ENCODE measurements at places on chromosomes 11 and 22.
A peak's percentile ranks its signal among the peaks of the same experiment; 100 is the strongest.

DNA sequence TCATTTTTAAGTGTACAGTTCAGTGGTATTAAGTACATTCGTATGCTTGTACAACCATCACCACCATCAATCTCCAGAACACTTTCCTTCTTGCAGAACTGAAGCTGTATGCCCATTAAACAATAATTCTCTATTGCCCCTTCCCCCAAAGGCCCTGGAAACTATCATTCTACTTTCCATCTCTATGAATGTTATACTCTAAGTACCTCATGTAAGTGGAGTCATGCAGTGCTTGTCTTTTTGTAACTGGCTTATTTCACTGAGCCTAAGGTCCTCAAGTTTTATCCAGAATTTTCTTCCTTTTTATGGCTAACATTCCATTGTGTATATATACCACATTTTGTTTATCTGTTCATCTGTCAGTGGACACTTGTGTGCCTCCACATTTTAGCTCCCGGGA lies 29.7 kb downstream of the MMP7 start:
- no peak for DNase-seq

DNA sequence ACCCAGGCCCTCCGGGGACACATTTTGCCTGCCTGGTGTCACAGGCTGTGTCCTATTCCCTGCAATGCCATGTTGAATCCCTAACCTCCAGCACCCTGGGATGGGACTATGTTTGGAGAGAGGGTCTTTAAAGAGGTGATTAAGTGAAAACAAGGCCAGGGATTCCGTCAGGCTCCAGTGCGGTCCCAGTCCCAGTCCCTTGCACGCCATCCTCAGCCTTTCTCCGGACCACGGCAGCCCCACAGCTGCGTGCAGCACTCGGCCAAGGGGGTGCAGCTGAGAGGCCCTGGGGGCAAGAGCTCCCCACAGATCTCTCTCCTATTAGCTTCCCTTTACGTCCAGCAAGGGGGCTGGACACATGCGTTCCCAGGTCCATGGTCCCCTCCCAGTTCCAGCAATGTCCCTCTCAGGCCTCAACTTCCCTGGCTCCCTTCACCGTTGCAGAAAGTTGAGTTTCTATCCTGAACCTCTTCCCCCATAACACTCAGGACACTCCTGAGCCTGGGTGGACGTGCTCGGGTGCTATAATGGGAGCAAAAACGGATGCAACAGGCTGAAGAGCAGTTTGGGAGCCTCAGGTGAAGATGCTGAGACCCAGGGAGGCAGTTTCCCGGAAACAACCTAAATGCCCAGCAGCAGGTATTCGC lies 1422.7 kb downstream of the BRD1 start:
- DNase-seq: no peak

GRCh38 chr11:35483131-35483820 lies 42.1 kb downstream of the PAMR1 start:
- DNase-seq: no peak

DNA sequence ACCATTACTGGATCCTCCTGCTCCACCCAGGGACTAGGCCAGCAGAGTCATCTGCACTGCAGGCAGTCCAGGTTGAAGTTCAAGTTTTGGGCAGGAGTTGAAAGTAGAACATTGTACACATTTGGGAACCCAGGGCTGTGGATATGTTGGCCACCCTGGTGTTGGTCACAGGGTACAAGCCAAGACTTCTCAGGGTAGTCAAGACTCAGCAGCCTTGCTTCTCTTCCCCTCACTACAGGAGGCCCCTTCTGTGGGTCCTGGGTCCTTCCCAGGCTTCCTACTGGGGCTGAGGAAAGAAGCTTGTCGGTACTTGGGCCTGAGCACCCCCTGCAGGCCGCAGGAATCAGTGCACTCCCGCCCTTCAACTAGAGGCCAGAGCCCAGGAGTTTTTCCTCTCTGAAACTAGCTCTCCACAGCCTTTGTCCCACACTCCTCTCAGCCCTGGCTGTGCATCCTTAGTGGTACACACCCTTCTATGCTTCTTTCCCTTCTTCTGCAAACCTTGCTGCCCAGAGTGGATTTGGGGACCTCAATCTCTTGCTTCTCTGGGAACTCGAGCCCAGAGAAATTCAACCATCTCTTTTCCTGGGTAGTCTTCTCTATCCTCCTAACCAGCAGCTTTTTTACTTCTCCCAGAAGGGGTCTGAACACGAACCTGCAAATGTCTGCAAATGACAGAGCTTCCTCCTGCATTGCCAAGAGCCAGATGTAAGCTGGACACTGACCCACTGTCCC lies 2.6 kb upstream of the HPX start:
- DNase-seq: no peak

DNA sequence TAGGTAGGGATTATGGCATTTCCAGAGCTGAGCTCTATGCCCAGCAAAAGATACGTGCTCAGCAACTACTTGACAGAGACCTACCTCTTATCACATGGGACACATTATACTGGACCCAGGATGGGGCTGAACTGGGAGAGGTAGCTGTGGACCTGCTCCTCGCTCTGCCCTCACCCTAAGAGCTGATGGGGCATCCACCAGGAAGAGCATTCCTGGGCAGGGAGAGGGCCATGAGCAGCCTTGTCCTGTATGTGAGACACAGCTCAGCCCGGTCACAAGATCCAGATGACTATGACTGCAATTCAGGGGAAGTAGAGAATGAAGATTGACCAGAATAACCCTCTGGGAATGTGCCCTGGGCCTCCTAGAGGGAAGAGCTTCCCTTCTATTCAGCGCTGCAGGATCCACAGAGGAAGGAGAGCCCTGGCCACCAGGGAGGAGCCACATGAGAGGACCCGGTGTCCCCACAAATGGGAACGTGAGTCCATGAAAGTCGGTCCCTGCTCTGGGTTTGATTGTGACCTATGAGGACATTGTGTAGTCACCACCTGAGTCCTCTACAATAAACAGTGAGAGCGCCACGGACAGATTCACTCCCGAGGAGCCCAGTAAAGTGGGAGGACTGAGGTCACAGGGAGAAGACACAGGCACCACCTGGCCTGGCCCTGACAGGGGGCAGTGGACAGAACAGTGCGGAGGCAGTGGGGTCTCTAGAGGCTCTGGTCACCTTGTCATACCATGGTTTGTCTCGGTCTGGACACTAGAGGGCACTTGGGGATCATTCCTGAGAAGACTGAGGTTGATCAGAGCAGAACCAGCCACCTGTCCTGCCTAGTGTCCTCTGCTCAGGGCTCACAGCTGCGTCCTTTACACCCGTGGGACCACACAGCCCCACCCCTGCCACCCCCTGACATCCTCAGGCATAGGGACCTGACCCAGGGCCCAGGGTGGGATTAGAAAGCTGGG lies 99.5 kb downstream of the ZNF280B start:
- DNase-seq: peak; percentile 19

DNA sequence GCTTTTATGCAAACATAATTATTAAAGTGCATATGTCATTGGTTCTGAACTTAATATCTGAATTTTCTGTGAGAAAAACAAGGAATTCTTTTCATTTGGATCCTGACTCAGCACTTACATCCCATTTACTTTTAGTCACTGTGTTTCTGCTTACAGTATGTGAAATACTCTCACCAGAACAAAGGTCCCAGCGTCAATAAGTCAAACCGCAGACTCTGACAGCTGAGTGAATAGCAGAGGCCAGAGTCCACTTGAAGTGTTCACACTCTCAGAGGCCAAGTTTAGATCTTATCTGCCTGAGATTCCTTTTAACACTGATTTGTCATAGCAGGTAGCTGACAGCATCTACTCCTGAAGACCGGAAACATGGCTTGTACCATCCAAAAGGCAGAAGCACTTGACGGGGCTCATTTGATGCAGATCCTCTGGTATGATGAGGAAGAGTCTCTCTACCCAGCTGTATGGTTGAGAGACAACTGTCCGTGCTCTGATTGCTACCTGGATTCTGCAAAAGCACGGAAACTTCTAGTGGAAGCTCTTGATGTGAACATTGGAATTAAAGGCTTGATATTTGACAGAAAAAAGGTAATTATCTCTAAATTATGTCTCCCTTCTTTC lies 14.6 kb downstream of the BBOX1 start:
- DNase-seq: no peak

DNA sequence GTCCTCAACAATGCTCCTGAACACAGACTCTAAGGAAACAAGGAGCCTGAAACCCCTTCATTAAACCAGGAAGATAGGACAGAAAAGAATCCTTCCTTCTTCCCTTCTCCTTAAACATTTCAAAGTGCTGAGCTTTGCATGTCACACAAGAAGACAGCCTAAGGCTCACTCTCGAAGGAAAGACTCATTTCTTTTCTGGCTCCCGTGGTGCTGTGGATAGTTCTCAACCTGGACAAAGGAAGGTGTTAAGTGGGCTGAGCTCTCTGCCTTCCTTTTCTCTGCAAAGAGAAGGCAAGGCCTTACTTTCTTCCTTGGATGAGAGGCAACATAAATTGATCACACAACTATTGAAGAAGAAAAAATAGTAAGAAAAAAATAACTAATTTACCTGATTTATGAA lies 452.4 kb upstream of the DDI1 start:
- DNase-seq: no peak

DNA sequence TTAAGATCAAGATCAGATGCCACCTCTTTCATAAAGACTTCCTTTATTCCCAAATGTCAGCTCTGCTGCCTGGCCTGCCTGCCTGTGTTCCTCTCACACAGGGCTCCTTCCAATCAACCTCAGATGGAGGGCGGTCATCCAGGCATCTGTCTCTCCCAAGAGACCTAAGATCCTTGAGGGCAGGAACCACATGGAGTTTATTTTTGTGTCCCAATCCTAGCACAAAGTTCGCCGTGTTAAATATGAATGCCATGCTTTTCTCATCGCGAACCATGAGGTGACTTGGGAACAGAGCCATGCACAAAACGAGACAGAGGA lies 72.7 kb upstream of the ARFGAP3 start:
- DNase-seq: no peak

- DNase-seq: no peak
Observed at GRCh38 chr11:74970852-74971395, 17.8 kb upstream of the NEU3 start.

DNA sequence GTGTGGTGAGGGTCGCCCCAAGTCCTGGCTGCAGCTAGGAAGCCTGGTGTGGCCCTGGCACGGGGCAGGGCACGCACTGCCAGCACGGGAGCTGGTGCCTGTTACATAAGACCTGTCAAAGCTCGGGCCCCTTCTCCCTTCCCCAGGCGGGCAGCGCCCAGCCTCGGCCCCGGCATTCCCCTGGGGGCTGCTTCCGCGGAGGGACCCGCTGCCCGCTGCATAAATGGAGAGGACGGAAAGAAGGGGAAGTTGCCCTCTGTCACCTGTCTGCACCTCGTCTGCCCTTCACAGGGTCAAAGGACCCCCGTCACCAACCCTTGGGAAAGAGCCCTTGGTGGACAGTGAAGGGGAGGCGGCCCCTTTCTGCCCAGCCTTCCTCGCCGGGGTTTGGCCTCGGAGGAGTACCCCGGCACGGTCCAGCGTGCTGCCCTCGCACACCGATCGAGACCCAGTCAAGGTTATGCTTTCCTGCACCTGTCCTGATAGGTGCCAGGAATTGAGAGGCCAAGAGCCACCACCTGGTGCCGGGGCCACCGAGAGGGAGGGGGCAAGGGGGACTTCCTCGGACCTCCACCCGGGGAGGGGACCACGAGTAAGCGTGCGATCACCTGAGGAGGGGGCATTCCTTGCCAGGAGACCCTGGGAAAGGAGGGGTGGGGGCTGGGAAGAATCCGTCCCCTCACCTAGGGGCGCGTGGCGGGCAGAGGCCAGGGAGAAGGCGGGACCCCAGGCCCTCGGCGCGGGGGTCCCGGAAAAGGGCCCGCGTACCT lies 16.8 kb upstream of the MFRP start:
- no peak for DNase-seq

DNA sequence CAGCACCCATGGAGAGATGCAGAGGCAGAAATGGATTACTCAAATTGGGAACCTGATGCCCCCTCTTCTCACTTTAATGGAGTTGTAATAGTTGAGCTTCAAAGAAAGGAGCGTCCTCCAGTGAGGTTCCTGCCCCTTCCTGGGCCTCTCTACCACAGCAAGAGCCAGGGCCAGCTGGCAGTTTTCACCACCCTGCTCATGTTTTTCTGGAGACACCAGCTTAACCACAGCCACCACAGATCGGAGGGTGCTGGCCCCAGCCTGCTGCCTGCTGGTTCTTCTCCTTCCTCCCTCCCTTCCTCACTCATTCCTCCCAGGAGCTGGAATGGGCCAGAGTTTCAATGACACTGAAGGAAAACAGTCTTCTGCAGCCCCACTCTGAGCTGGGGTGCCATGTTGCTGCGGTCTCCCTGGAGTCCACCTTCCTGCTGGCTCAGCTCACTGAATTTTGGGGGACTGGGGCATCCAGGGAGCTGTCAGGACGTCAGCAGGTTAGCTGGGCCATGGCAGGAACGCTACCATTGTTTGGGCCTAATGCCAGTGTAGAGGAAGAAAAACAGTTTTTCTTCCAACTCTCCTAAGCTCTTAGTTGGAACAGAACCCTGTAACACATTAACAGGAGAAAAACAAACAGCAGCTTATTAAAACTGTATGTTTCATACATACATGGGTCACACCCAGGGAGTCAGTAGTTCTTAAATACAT lies 57.7 kb downstream of the TRAF6 start:
- no peak for DNase-seq

GRCh38 chr11:575313-575995 lies 816 bp upstream of the PHRF1 start:
- DNase-seq: peak; percentile 65

- no peak for DNase-seq
Observed at GRCh38 chr11:88657076-88657738, 319.7 kb upstream of the CTSC start.

- DNase-seq: no peak
Observed at GRCh38 chr11:45385844-45386243, 99.7 kb upstream of the SYT13 start.

DNA sequence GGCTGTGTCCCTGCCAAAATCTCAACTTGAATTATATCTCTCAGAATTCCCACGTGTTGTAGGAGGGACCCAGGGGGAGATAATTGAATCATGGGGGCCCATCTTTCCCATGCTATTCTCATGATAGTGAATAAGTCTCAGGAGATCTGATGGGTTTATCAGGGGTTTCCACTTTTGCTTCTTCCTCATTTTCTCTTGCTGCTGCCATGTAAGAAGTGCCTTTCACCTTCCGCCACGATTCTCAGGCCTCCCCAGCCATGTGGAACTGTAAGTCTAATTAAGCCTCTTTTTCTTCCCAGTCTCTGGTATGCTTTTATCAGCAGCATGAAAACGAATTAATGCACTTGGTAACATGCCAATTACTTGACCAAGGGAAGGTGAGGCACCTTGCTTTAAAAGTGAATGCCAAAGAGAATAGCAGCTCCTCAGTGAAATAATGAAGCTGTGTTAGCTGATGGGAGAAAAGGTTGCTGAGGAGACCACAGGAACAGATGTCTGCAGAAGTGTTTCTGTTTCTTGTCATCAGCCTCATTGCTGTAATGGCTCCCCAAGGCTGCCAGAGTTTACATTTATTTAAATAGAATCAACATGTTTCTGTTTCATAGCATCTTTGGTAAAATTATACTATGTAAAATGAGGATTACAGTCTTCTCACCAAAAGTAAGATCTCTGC lies 89.0 kb upstream of the CD44 start:
- DNase-seq: peak; percentile 43
